Fibroblast of skin of right biceps (primary cell): ENCODE measurements at places on chromosomes 2 and 18.
A peak's percentile ranks its signal among the peaks of the same experiment; 100 is the strongest.

- DNase-seq, result no peak
Observed at GRCh38 chr2:240300840-240301239, 134.6 kb upstream of the GPC1 start.

GRCh38 chr2:9112079-9112721, 94.4 kb upstream of the ASAP2 start:
- peak; percentile 95 for DNase-seq

DNA sequence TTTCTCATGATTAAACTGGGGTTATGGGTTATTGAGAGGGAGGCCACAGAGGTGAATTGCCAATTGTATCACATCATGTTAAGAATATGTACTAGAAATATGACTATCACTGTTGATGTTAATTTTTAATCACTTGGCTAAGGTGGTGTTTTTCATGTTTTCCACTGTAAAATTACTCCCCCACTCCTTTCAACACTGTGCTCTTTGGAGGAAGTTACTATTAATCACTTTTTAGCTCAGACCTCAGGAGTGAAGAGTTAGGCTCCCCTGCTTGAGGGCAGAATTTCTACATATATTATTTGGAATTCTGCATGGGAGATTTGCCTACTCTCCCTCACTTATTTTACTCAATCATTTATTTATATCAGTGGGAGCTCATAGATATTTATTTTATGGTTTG, 76.0 kb upstream of the OSR1 start:
- no peak for DNase-seq

DNA sequence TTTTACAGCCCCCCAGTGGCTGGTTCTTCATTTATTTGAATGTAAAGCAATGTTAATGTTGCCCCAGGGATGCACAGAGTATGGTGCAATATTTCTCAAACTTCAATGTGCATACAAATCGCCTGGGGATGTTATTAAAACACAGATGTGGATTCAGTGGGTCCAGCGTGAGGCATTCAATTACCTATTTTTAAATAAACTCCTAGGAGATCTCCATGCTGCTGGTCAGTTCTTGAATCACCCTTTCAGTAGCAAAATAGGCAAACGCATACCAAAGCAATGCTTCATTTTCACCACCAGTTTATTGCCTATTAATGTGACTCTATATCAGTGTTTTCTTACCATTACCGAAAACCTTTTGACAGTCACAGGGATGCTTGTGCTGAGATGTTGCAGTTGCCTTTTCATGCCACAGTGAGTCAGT, 530.7 kb downstream of the CBLN2 start:
- DNase-seq, result peak; percentile 28

DNA sequence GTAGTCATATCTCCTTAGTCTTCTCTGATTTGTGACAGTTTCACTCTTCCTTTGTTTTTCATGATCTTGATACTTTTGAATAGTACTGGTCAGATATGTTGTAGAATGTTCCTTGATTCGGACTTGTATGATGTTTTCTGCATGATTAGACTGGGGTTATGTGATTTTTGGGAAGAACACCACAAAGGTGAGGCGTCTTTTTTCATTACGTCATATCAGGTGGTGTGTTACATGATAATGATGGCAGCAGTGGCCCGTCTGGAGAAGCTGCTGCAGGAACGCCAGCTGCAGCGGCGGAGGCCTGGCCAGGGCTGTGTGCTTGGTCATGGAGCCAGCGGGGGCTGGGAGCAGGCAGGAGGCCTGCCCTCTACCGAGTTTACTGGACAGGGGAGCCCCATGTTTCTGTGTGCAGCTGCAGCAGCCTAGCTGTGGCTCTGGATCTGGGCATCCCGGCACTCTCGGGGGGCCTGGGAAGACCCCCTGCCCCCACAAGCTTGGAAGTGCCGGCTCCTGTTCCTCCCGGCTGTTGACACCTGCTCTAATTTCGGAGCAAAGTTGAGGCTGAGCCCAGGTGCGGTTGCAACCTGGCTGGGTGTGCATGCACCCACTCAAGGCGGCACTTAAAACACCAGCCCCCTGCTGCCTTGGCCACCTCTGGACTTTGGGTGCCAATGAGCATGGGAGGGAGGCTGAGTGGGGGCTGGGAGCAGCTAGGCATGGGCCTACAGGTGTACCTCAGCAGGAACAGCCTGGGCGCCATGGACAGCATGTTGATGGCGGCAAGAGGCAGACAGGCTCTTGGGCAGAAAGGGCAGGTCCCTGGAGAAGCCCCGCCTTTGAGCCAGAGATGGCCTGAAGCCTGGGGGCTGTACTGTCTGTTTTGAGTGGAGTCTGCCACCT, 26.1 kb downstream of the SLC4A10 start:
- DNase-seq, result no peak
